ENCODE measurements at places on chromosomes 13 and 19. TPM values are rescaled to one million over a fixed set of nuclear protein-coding genes. Genes with fewer than 3 reads are reported as not detected.

Gene ELANE
- polyA plus RNA-seq = 21.0 TPM

Gene MBD3L3
- polyA plus RNA-seq = not detected

Gene SCEL
- polyA plus RNA-seq = 18.6 TPM

Gene TJP3
- polyA plus RNA-seq = 57.8 TPM

Gene CGB8
- not detected for polyA plus RNA-seq

Gene OR1M1
- polyA plus RNA-seq = 0.04 TPM

Gene FCGBP
- polyA plus RNA-seq = 3.4 TPM

Gene OVOL3
- not detected for polyA plus RNA-seq

Gene FUT3
- polyA plus RNA-seq = 11.3 TPM

Gene TNNT1
- 1.2 TPM for polyA plus RNA-seq

DNA sequence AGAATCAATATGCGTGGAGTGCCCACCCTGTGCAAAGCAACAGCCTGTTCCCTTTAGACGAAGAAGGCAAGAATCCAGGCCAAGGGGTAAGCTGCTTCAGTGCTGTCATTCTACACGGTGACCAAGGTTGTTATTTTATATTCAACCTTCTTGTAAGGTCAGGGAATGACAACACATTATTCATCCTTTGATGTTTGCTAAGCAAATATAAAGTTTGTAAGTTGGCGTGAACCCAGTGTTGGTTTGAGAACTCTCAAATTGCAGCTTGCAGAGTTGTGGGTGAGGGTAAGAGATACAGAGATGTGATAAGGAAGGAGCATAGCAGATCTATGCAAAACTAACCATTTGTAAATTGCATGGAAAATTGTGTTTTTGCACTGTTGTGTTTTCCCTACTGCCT, 436.7 kb downstream of the FGF9 start:
- no peaks in the 10 kb centered on the region for H3K36me3 ChIP-seq
- peak; percentile 48 for DNase-seq

DNA sequence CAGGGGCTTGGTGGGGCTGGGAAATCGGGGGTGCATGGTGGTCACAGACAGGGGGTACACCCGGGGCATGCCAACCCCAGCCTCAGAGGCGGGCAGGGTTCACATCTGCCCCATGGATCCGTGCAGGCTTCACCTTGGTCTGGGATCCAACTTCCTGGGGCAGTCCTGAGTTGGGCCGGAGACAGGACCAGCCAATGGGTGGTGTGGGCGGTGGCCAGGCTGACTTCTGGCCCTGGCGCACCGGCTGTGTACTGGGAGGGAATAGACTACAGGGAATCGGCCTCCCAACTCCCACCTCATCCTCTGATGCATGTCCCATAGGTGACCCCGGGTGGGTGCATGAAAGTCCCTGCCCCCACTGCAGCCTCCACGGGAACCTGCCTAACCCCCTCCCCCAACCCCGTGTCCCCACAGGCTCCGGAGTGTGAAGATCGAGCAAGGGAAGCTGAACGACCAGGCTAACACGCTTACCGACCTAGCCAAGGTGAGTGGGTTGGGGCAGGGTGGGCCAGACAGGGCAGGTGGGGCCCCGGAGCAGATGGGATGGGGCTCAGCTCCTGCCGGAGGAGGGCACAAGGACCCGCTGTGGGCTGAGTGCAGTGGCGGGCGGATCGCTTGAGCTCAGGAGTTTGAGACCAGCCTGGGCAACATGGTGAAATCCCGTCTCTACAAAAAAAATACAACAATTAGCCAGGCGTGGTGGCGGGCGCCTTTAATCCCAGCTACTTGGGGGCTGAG, 14.7 kb upstream of the ARRDC2 start:
- no peaks in the 10 kb centered on the region for H3K4me1 ChIP-seq
- H3K27ac ChIP-seq = no peak overlapping the region
- H3K4me3 ChIP-seq = no peak overlapping the region
- H3K36me3 ChIP-seq = no peaks in the 10 kb centered on the region
- no peak for DNase-seq
- H3K27me3 ChIP-seq = no peaks in the 10 kb centered on the region

DNA sequence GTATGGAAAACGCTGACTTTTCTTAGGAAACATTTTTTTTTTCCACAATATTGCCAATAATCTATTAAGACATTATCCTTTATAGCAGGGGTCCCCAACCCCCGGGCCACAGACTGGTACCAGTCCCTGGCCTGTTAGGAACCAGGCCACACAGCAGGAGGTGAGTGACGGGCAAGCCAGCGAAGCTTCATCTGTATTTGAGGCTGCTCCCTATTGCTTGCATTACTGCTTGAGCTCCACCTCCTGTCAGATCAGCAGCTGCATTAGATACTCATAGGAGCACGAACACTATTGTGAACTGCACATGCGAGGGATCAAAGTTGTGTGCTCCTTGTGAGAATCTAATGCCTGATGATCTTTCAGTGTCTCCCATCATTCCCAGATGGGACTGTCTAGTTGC, 793.7 kb downstream of the SLITRK5 start:
- no peaks in the 10 kb centered on the region for H3K27me3 ChIP-seq
- no peak overlapping the region for H3K27ac ChIP-seq
- DNase-seq = no peak
- H3K4me1 ChIP-seq = no peaks in the 10 kb centered on the region
- H3K4me3 ChIP-seq = no peak overlapping the region

- H3K27ac ChIP-seq = no peak overlapping the region
- no peaks in the 10 kb centered on the region for H3K27me3 ChIP-seq
- no peak for DNase-seq
- no peak overlapping the region for H3K4me3 ChIP-seq
- H3K36me3 ChIP-seq = no peaks in the 10 kb centered on the region
Measured at GRCh38 chr13:109817591-109818535, 31.5 kb upstream of the IRS2 start.

DNA sequence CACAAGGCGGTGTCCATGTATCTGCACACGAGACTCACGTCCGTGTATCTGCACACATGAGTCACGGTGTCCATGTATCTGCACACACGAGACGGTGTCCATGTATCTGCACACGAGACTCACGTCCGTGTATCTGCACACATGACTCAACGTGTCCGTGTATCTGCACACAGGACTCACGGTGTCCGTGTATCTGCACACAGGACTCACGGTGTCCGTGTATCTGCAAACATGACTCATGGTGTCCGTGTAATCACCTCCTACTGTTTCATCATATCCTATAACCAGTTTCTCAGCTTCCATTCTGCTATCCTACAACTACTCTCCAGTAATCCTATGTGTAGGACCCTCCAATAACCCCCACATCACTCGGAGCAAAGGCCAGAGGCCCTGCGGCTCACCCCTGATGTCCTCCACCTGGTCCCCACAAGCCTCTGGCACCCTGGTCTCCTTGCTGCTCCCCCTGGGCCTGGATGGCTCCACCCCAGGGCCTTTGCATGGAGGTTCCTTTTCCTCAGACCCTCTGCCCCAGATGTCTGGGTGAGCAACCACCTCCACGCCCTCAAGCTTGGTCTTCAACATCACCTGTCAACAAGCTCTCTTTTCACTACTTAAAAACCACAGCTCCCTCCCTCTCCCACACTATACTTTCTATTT, 2.5 kb upstream of the TMEM255B start:
- H3K27ac ChIP-seq = no peak overlapping the region
- H3K36me3 ChIP-seq = no peaks in the 10 kb centered on the region
- peaks cover 12% of the 10 kb centered on the region for H3K4me1 ChIP-seq
- H3K27me3 ChIP-seq = peaks cover 45% of the 10 kb centered on the region
- H3K4me3 ChIP-seq = no peak overlapping the region
- no peak for DNase-seq

DNA sequence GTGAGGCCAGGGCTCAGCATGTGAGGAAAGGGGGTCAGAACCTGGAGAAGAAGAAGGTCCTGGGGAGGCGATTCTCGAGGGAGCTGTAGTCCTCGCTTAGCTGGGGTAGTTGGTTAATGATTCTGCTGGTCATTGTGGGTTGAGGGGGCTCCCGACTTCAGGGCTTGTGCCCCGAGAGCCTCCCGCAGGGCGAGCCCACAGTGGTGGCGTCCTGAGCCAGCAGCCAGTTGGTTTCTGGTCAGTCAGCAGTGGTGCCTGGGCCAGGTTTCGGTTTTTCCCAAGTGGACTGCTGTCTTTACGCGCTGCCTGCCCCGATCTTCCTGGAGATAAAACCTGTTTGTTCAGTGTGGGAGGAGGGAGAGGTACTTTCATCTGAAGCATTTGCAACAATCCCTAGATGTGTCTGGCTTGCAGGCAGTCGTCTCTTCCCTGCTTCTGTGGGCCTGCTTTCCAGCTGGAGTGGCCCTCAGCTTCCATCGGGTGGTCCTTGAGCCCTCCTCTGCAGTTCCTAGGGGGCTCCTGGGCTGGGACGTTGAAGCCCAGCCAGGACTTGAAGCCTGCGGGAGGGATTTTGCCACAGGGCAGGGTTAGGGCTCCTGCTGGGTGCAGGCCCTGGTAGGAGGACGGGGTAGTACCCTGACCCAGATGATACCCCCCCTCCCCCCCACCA, 3.2 kb downstream of the PTBP1 start:
- no peak overlapping the region for H3K4me3 ChIP-seq
- peaks cover 38% of the 10 kb centered on the region for H3K4me1 ChIP-seq
- H3K27me3 ChIP-seq = no peaks in the 10 kb centered on the region
- no peak for DNase-seq
- H3K36me3 ChIP-seq = peaks cover 41% of the 10 kb centered on the region

GRCh38 chr19:18397242-18398202, at the start of gene LRRC25:
TSS of gene LRRC25 (minus strand) at chr19:18397622. CDS start at chr19:18396963, 659 bp downstream.
- DNase-seq = peak; percentile 56
- no peak within 1 kb of the TSS for H3K27ac ChIP-seq
- no peaks in the 10 kb centered on the region for H3K36me3 ChIP-seq
- no peak within 1 kb of the TSS for H3K4me3 ChIP-seq
- H3K27me3 ChIP-seq = no peaks in the 10 kb centered on the region
- no peaks in the 10 kb centered on the region for H3K4me1 ChIP-seq
